ENCODE measurements at places on chromosomes 6 and 20. TPM values are rescaled to one million over a fixed set of nuclear protein-coding genes. Genes with fewer than 3 reads are reported as not detected.

RBPJL gene
- not detected for total RNA-seq

DNA sequence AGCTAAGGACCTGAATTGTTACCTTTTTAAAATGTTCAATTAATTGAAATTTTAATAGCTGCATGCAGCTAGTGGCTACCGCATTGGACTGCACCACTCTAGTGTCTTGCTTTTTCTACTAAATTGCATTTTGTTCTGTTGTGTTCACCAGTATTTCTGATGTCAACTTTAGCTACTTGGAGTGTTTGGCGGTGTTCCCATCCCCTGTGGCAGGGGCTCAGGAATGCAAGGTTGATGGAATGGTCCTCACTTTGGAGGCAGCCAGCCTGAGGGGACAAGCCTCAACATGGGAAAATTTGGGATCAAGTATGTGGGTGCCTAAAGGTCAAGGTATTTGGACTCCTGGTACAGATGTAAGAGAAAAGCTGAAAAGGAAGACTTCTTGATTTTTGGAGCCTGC lies 230.1 kb upstream of the PRND start:
- DNase-seq = no peak

DNA sequence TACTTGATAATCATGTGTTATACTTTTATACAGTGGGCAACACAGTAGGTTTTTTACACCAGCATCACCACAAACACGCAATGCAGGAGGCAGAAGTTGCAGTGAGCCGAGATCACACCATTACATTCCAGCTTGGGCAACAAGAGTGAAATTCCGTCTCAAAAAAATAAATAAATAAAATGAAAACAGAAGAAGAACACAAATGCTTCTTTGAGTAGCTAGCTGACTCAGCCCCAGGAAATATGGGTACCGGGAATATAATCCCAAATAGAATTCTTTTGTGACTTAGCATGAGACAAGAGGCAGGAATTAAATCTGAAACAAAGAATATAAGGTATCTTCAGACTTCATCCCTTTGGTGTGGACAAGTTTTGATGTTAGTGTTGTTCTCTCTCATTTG lies 164.2 kb upstream of the ATXN1 start:
- DNase-seq = no peak

DNA sequence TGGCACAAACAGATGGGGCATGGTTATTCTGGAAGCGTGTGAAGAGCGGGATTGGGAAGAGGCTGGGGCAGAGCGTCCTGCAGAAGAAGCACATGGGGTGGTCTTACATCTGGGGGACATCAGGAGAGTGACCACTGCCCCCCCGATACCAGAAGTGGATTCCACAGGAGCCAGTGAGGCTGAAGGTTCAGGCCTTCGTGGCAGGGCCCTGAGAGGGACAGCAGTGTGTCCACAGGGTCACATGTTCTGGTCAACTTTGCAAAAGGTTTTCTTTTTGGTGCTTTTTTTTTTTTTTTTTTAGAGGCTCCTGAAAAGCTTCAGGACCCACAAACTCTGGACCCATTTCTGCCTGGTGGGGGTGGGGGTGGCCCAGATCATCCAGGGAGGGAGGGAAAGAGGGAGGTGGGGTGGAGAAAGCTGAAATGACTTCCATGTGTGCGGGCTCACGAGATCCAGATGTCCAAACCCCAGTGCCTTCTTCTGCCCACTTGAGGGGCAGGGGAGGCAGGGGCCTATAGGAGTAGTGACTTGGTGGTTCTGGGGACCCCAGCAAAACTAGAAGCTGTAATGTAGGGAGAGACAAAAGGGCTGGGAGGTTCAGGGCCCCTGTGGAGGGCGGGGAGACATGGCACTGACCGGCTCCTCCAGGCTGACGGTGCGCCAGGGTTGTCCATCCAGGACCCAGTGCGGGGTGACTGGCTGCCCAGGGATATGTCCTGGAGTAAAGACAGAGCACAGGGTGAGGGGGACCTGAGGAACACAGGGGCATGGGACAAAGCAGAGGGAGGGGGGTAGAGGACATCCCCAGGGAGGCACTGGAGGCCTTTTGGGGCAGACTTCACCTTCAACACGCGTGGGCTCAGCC lies 2.7 kb downstream of the ADAM33 start:
- DNase-seq = no peak

DNA sequence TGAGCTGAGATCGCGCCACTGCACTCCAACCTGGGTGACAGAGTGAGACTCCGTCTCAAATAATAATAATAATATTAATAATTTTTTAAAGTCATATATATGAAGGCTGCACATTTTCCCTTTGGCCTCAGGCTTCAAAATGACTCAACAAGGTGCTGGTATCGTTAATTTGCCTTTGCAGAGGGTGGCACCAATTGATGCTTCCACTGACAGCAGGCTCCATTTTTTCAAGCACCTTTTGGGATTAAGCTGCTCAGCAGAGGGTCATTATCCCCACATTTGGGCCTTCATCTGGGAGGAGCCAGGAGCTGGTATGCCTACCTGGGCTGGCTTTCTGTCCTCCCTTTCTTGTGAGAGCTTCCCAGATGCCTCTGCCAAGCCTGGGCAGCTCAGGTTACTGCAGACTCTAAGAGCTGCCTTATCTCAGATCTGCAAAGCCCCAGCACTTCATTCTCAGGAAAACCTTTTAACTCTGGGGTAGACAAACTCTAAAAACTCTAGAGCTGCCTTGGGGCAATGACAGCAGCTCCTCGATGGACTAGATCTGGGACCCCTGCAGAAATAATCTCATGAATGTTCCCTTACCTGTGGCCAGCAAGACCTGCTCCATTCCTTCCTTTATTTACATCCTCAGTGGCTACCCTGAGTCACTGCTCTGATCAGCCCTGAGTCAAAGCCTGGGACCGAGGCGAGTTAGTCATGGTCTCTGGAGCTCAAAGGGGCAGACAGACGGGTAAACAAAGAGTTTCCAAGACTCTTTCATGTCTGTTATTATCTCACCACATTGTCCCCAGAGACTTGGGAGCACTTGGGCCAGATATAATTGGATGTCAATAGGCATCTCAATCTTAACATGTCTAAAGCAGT lies 80.0 kb upstream of the EYA2 start:
- no peak for DNase-seq

DNA sequence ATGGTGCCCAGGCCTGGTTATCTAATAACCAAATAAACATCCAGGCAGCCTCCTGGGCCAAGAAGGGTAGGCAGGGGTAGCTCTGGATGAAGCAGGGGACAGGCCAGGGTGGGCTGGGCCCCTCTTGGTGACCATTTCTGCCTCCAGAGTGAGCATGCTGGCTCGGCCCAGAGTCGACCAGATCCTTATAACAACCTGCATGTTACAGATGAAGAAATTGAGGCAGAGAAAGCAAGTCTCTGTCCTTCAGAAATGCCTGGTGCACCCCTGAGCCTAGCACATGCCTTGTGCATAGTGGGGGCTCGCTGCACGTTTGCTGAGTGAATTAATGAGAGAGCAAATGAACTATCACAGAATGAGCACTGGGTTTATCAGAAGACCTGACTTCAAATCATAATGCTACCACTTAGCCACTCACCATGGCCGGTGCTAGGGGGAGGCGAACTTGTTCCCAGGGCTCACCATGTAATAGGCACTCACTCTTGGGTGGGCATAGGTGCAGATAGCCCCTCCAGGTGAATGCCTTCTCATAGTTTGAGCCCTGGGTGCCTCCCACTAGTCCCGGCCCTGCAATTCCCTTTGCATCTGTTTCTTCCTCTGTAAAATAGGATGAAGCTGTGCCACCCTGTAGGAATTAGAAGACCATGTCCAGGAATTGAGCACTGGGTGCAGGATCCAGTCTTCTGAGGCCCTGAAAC lies 3.8 kb upstream of the APCDD1L start:
- no peak for DNase-seq

GRCh38 chr6:21997119-21998037 lies 299.5 kb downstream of the PRL start:
- DNase-seq = no peak

DNA sequence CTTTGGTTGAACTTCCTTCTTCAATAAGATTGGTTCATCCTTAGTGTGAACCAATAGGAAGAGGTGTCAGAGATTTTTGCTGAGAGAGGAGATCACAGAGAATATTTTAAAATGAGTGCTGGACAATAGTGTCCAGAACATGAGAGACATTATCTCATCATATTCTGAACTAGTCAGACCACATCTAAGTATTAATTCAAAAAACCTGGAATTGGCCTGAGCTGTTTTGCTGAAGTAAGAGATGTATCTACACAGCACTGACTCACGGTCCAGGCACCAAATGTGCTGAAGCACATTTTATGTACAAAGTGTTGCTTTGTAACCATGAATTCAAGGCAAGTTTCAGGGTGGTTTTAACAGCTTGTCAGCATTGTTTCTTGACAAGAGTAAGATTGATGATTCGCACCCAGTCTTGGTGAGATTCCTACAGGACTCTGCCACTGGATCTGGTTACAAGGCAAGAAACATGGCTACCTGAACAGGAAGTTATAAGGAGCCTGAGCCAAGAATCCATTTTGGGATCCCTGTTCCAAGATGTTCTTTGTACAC lies 178.2 kb upstream of the HEY2 start:
- no peak for DNase-seq

GRCh38 chr6:73054958-73055357 lies 170.3 kb downstream of the KHDC1L start:
- DNase-seq = no peak

- peak; percentile 85 for DNase-seq
Measured at GRCh38 chr6:106927531-106928398, 46.8 kb downstream of the CD24 start.

- no peak for DNase-seq
Measured at GRCh38 chr6:69423785-69424184, 373.0 kb downstream of the LMBRD1 start.
